ENCODE measurements at places on chromosomes 4 and X. TPM values are rescaled to one million over a fixed set of nuclear protein-coding genes. Genes with fewer than 3 reads are reported as not detected.

TSC22D3 gene
- 899 TPM for total RNA-seq

GPC4 gene
- 14.9 TPM for total RNA-seq

OPN1MW3 gene
- total RNA-seq = not detected

CENPU gene
- total RNA-seq = 2.7 TPM

TRPC3 gene
- 0.09 TPM for total RNA-seq

PPP4R3C gene
- not detected for total RNA-seq

ZNF157 gene
- total RNA-seq = 0.09 TPM

DNA sequence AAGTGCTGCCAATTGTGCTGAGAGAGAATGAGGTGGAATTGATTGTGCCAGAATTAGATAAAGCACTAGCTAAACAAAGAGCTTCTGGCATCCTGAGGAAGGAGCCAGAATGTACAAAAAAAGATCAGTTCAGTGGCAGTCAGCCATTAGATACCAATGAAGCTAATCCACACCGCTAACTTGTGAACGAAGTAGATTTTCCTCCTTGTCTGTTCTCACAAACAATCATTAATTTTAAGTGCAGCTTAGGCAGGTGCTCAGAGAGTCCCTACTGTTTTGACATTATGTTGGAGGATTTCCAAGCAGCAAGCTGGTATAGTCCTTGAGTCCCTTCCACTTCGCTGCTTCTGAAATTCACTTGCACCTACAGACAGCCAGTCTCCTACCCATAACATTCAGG, 617.4 kb downstream of the CENPC start:
- DNase-seq = no peak

GRCh38 chrX:106950381-106950780, 30.2 kb downstream of the CLDN2 start:
- no peak for DNase-seq

DNA sequence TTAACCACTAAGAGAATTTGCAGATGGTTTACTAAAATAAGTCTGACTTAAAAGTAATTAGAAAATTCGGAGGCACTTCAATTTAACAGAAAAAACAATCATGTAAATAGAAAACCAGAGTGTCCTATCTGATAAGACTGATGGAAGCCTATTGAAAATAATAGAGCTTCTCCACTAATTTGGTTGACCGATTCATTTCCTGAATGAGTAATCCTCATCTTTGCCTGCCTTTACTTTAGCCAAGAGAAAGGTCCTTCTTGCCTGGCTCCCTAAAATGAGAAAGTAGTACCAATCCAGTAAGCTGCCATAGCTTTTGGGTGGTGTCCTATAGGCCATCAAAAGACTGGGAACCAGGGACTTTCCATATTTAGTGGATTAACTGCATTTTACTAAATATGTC, 48.4 kb downstream of the KCNIP4 start:
- no peak for DNase-seq

GRCh38 chr4:83150653-83151330, 36.3 kb upstream of the PLAC8 start:
- DNase-seq = no peak

DNA sequence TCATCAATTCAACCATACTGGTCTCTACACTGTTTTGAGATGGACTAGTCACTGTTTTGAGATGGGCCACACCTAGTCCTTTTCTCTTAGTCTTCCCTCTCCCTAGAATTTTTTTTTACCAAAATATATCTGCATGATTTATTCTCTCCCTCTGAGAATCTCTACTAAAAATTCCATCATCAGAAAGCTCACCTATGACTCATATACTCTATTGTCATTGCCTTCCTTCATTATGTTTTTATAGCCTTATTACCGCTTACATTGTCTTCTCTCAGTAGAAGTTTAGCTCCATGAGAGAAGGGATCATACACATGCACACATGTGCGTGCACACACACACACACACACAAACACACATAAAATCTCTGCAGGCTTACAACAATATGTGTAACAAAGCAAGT, 303.6 kb downstream of the PCDH10 start:
- DNase-seq = no peak

- DNase-seq = no peak
Observed at GRCh38 chrX:147376601-147377422, 534.9 kb upstream of the FMR1 start.

DNA sequence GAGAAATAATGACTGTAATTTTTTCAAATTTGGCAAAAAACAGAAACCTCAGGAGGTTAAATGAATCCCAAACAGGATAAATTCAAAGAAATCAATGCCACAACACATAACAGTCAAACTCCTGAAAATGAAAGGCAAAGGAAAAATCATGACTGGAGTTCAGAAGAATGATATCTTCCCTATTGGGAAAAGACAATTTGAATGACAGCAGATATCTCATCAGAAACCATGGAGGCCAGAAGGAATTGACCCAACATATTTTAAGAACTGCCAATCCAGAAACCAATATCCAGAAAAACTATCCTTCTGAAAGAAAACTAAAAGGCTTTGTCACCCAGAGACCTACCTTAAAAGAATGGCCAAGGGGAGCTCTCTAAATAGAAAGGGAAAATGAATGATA, 40.1 kb upstream of the MAMLD1 start:
- DNase-seq = no peak

- DNase-seq = no peak
Observed at GRCh38 chr4:10571909-10572308, 112.7 kb downstream of the CLNK start.

DNA sequence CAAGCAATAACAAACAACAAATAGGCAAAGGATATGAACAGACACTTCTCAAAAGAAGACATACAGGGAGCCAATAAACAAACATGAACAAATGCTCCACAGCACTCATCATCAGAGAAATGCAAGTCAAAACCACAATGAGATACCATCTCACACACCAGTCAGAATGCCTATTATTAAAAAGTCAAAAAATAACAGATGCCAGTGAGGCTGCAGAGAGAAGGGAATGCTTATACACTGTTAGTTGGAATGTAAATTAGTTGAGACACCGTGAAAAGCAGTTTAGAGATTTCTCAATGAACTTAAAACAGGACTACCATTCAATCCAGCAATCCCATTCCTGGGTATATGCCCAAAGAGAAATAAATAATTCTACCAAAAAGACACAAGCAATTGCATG, 129.8 kb upstream of the MAGEB2 start:
- no peak for DNase-seq

- no peak for DNase-seq
Observed at GRCh38 chrX:40504801-40505605, 75.8 kb upstream of the ATP6AP2 start.

DNA sequence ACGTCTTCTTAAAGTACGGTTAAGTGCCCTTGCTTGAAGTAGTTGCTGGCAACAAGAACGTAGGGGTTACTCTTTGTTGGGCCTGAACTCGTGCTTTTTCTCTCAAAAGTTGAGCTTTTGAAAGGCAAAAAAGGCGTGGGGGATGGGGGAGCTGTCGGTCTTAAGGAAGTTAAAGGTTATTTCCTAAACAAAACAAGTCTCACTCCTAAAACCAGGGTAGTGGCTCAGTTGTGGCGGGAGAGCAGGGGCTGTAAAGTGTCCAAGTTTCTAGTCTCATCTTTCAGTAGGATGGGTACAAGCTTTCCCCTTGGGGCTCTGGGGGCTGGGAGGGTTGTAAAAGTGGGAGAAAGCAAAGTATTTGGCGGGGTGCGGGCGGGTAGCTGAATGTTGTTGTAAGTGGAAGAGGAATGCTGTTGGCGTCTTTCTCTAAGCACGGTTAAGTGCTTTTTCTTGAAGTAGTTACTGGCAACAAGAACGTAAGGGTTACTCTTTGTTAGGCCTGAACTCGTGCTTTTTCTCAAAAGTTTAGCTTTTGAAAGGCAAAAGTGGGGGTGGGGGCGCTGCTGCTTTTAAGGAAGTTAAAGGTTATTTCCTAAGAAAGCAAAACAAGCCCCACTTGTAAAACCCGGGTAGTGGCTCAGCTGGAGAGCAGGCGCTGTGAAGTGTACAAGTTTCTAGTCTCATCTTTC, 904 bp upstream of the WDR1 start:
- no peak for DNase-seq

DNA sequence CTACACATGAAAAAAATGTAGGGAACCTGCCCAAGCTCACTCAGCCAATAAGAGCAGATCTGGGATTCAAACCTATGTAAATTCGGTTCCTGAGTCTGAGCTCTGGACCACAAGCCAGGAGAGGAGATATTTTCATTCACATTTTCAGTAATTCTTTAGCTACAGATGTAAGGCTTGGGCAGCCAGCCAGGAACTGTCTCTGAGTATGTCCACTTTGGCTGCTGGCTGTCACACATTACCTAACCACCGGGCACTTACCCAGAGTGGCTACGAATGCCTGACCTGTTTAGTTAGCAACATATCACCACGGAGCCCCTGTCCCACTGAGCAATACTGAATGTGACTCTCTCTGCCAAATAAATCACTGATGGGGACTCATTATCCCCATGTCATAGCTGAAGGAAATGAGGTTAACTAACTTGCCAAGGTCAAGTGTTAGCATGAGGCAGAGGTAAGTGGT, 15.3 kb downstream of the USP46 start:
- peak; percentile 59 for DNase-seq

DNA sequence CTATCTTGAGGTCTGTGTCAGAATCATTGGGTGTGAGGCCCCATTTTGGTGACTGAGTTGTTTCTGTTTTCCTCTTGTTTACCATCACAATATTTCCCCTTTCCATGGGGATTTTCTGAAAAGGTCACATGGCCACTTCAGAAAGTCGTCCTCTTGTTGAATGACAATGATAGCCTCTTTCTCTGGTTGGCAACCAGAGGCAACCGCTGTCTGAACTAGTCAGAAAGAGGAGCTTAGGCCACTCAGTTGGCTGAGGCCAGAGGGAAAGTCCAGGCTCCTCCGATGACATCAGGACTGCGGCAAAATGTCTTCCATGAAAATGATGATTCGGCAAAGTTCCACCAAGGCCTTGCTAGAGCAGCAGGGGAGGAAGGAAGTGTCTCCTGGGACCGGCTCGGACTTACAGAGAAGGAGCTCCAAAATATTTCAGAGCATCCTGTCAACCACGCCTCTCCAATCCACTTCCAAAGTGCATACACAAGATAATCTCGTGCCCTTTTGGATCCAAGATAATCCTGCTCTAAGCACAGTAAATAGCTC, 19.1 kb upstream of the RBM47 start:
- no peak for DNase-seq

Measured in gastrocnemius medialis (tissue), 4 donors.